Psoas muscle (tissue), 8 donors: ENCODE measurements at places on chromosomes 6 and 20.

DNA sequence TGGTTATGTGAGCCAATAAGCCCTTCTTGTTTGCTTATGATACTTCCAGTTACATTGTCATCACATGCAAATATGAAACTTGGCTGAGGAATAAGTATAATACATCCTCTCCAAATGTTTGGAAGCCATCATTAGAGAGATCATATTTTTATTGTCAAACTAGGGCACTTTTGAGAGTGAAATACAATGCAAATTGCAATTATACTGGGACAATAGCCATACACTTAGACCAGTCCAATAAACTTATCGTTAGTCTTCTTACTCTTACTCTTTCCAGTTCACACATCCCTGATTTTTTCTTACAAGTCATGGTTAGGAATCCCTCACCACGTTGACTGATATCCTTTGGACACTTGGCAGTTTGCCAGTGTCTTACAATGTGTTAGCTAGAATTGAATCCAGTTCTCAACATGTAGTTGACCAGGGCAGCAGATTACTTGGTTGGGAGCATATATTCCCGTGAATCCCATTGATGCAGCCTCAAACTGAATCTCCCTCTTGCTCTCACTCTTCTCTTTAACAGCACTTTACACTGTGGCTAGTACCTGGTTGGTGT lies 519.7 kb upstream of the ID4 start:
- no peak for DNase-seq

GRCh38 chr6:43707767-43708166 lies 20.2 kb upstream of the MRPS18A start:
- DNase-seq: no peak

DNA sequence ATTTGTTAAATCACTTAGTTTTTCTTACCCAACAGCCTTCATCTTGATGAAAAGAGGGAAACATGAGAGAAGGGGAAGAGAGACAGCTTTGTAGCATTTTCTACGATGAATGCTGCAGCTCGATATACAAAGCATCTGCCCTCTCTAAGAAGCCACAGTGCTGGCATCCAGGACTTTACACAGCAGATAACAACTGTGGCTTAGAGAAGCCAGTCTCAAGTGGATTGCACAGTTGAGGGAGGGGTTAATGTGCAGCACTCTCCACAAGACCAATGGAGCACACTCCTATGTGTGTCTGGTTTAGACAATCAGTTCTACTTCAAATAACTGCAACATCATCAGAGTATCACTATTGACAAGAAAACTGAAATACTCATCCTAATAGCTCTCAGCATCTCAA lies 5.8 kb downstream of the C6orf120 start:
- no peak for DNase-seq

DNA sequence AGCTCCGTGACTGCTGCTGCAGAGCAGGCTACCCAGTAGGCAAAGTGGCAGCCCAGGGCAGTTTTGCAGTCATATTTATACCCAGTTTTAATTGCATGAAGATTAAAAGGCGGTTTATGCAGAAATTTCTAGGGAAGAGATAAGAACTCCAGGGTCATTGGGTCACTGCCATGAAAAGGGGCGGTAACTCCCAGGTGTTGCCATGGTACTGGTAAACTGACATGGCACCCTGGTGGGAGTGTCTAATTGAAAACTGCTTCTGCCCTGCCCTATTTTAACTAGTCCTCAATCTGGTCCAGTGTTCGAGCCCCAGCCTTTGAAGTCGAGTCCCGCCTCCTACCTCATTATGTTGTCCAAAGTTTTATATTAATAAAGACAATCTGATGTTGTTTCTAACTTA lies 75.0 kb upstream of the FUCA2 start:
- no peak for DNase-seq

- DNase-seq: no peak
Measured at GRCh38 chr6:14880052-14880451, 365.8 kb upstream of the JARID2 start.
